ENCODE measurements at places on chromosomes 12 and 14. TPM values are rescaled to one million over a fixed set of nuclear protein-coding genes. Genes with fewer than 3 reads are reported as not detected.

Gene CLEC14A
- not detected for total RNA-seq

Gene FAM216A
- total RNA-seq, result 14.7 TPM

- DNase-seq, result no peak
Measured at GRCh38 chr12:131578828-131579470, 131.9 kb upstream of the SFSWAP start.

GRCh38 chr14:99481745-99482099 lies 513 bp downstream of the CCNK start:
- DNase-seq, result no peak

DNA sequence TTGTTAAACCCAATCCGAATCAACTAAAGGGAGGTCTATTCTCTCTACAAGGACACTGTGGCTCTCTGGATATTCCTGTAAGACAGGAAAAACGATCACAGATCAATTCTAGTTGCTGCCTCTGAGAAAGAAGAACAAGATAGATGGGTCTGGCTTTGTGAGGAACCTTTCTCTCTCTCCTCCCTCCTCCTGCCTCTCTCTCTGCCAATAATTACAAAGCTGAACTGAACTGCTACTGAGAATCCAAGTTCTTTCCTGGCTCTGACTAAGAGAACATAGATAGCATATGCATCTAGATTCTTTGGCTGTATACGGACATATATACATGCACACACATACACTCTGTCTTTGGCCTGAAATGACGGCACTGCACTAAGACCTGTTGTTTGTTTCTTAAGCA lies 27.6 kb downstream of the ETV6 start:
- DNase-seq, result no peak

Measured in activated CD4-positive, alpha-beta memory T cell treated with anti-CD3 and anti-CD28 coated beads, Interleukin-2, amount 10 ng/mL, durations not matched to agents 7 days and 5 days (primary cell).